Stimulated activated naive CD4-positive, alpha-beta T cell (primary cell): ENCODE measurements at places on chromosomes 2 and 18.

DNA sequence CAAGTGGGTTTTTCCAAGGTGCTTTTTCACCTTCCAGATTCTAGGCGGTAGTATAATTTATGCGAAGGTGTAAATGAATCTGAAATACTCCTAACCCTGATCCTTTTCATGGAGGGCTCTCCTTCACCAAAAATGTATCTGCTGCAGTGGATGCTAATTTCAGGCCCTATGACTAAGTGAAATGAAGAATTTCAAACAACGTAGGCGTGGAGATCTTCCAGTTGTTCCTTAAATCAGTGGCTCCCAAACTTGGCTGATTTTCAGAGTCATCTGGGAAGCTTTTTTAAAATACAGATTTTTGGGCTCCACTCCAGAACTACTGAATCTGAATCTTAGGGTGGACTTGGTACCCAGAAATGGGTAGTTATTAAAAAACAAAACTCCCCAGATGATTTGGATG lies 5.5 kb downstream of the GCKR start:
- no peak for DNase-seq

DNA sequence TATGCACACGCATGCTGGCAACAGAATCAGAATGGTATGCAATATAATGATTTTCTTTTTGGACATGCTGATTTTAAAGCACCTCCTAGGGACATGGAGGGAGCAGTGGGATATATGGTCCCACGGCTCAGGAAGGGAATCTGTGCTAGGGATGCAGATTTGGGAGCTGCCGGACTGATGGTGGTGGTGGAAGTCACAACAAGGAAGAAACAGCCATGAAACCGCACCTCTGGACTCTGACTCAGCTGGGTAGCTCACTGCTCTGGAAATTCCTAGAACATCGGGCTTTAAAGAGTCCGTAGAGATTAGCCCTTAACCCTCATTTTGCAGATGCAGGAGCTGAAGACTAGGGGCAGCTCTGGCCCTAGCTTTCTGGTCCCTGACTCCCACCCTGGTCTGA lies 364.3 kb upstream of the KLHL29 start:
- no peak for DNase-seq

- DNase-seq = no peak
Observed at GRCh38 chr2:208025814-208026184, 472 bp upstream of the PLEKHM3 start.

DNA sequence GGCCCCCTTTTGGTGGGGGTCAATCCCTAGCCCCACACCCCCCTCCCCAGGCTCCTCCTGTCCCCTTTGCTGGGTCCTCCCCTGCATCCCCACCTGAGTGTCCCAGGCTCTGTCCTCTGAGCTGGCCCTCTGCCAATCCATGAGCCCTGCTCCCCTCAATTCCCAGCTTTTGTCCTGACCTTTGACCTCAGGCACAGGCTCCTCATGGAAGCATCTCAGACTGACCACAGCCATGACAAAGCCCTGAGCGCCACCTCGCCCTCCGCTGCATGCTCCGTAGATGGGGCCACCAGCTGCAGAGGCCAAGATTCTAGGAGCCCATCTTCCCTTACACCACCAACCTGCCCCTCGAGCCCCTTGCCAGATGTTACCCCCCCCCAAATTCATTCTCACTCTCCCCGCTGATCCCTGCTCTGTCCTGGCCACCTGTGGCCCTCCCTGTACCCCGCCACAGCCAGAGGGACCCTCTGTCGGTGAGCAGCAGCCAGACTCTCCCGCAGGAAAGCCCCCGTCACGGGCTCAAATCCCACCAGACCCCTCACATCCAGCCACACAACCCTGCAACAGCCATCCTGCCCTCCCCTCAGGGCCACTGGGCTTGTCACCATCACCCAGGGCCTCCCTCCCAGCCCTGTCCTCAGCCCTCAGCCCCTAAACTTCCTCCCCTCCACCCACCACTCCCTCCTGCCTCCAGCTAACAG lies 206.0 kb downstream of the MGAT5 start:
- DNase-seq = no peak

GRCh38 chr2:200177971-200178911 lies 128.3 kb upstream of the SPATS2L start:
- no peak for DNase-seq

- peak; percentile 20 for DNase-seq
Observed at GRCh38 chr2:197804758-197805714, 643 bp downstream of the PLCL1 start.

DNA sequence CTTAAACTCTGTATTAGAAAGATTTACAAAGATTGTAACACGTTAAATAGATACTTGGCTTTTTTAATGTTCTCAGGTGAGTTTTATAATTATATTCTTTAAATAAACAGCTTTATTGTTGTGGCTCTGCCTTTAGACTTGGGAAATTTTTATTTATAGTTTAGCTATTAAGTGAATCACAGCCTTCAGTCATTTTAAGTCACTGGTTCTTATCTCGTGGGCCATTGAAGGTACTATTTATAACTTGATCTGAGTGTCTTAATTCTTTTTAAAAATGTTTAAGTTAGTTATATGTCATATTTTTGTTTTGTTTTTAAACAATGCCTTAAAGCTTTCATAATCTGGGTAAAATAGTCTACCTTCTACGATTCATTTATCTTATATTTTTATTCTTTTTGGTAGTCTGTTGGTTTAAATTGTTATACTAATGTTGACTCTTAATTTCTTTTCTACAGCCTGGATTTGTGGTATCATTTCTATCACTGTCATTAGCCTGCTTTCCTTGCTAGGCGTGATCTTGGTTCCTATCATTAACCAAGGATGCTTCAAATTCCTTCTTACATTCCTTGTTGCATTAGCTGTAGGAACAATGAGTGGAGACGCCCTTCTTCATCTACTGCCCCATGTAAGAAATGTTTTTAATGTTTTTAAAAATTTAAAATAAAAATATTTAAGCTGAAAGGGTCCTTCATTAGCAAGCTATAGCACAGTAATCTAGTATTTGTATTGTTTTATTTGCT lies 49.3 kb downstream of the SLC39A10 start:
- DNase-seq = no peak

DNA sequence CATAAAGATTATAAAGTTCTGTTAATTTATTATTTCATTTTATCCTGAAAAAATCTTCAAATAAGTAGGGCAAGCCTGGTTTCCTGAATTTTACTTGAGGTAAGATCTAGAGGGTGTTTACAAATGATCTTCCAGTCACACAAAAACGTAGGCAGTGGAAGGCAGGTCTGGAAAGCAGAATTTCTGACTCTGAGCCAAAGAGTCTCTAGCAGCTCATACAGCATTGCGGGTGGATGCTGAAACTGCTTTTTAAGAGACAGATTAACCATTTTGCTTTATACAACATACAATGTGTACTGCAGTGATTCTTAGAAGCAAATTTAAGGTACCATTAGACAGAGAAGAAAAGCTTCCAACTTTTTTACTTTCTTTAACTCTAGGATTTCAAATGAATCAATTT lies 117.0 kb downstream of the FTCDNL1 start:
- DNase-seq = no peak

GRCh38 chr18:76412818-76413565 lies 82.0 kb downstream of the ZNF516 start:
- no peak for DNase-seq

GRCh38 chr18:60311676-60312360 lies 60.8 kb downstream of the MC4R start:
- no peak for DNase-seq

GRCh38 chr18:48924630-48925490 lies 25.9 kb downstream of the SMAD7 start:
- DNase-seq = no peak
